Stimulated activated CD4-positive, alpha-beta T cell treated with anti-CD3 and anti-CD28 coated beads, TNF-alpha, amount 100 ng/mL, for 48 hours (primary cell): ENCODE measurements at places on chromosomes 1 and 21.

DNA sequence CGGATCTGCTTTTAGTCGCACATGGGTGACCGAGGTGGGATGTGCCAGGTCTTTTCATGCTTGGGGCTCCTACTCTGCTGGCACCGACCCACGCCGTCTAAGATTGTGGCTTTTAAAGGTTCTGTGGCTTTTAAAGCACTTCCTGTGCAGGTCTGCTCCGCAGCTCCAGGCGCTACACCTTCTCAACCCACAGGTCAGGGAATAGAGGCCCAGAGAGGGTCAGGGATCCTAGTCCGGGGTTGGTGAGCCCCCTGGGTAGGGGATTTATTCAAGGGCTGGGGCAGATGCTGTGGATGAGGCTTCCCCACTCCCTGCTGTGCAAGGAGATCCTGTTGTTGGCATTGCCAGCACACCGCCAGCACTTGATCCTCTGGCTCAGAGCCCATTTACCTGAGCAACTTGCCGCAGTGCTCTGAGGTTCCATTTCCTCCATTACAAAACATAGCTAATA, 212.8 kb upstream of the RAB4A start:
- no peak for DNase-seq

- no peak for DNase-seq
Measured at GRCh38 chr21:36210779-36211659, 54.4 kb downstream of the DOP1B start.

- DNase-seq = no peak
Measured at GRCh38 chr1:9881838-9882249, 28.2 kb downstream of the CTNNBIP1 start.

- DNase-seq = no peak
Measured at GRCh38 chr1:100358210-100358609, 5.9 kb downstream of the CDC14A start.

- no peak for DNase-seq
Measured at GRCh38 chr1:219391297-219391696, 217.6 kb downstream of the LYPLAL1 start.

DNA sequence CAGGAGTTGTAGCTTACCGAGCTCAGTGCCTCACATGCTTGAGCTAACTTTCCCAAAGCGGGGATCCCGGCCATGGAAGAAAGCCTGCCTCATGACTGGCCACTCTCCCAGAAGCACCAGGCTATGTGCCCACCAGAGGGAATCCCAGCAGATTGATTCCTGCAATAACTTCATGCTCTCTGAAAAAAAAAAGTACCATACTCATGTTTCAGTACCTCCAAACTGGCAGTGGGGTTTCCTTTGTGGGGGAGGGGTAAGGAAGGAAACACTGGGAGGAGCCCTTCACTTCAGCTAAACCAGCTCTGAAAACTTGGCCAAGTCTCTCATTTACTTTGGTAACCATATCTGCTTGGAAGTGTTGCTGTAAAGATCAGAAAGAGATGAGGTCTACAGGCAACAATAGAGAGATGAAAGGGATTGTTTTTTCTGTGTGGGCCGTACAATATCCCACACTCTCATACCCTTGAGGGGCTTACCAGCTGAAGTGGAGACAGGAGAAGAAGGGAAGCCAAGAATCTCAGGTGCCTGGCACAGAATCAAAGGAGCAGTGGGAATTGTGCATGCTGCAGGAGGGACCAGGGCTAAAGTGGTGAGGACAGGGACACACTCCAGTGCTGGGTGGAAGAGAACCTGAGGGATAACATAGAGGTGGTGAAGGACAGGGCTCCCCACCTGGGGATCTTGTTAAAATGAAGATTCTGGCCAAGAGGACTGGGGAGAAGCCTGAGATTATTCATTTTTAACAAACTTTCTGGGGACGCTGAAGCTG, 42.4 kb upstream of the TACSTD2 start:
- no peak for DNase-seq

DNA sequence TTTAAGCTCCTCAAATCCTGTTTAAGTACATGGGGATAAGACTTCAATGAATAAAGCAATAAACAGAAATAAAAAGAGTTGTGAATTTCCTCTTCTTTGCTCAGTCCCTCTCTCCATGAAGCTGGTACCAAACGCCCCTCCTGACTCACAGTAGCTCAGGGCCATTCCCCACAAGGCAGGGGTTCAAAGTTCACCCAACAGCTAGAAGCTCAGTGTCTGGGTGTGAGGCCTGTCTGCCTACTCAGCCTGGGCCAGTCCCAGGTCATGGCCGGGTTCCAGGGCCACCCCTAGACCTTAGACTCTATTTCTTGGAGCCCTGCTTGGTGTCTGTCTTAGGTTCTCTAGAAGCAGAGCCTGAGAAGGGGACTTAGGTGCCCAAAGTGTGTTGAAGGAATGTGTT, 251.5 kb downstream of the GRIK3 start:
- DNase-seq = no peak

- DNase-seq = no peak
Measured at GRCh38 chr1:207849016-207849415, 61.9 kb downstream of the CD34 start.

- no peak for DNase-seq
Measured at GRCh38 chr1:54904476-54905048, 17.6 kb upstream of the DHCR24 start.

DNA sequence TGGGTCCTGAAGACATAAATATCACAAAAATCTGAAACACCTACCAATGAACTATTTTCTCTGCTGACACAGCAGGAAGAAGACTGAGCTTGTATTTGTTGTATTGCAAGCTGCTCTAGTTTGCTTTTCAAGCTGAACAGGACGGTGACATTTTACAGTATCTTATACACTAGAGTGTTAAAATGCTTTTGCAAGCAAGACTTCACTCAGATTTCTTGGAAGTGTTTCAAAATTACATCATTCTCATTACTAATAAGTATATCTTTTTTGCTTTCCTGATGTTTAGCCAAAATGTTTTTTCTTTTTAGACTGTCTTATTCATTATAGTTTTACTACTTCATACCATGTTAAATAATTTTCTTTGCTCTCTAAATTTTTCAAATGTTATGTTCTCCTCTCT, 427.1 kb upstream of the CXADR start:
- no peak for DNase-seq

GRCh38 chr1:157652859-157653493, 47.6 kb downstream of the FCRL3 start:
- no peak for DNase-seq

DNA sequence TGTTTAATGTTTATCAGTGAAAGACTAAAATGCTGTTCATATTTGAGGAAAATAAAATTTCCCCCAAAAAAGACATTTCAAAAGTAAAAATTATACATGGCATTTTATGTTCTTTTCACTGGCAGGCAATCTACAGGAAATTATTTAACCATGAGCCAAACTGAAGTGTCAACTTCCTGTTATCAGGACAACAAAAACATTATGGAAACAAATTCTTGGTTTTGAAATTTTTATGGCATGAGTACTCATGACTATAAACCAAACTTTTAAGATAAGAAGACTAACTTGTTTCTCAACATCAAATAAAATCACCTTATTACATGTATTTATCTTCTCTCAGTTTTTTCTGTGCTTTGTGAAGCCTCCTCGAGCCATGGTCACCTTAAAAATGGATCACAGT, 698.6 kb downstream of the LTN1 start:
- no peak for DNase-seq

- DNase-seq = no peak
Measured at GRCh38 chr1:232451506-232451905, 178.4 kb downstream of the SIPA1L2 start.

- DNase-seq = peak; percentile 69
Measured at GRCh38 chr1:156656806-156657740, 15.2 kb downstream of the BCAN start.

DNA sequence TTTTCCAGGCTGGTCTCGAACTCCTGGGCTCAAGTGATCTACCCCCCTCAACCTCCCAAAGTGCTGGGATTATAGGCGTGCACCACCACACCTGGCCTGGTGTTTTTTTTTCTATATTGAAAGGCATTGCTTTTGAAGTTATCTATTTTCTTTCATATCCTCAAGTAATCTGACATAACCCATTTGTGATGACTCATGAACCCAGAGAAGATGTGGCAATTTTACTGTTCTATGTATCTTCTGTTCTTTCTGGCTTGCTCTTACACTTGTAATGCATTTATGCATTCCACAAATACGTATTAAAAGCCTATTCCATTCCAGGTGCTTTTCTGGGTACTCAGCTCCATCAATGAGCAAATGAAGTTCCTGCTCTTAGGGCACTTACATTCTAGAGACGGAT, 29.9 kb upstream of the ERRFI1 start:
- DNase-seq = no peak

GRCh38 chr1:195326325-195326724, 1281.9 kb downstream of the KCNT2 start:
- DNase-seq = no peak
